Right renal pelvis (tissue), 4 donors: ENCODE measurements at places on chromosomes 13 and 19.

DNA sequence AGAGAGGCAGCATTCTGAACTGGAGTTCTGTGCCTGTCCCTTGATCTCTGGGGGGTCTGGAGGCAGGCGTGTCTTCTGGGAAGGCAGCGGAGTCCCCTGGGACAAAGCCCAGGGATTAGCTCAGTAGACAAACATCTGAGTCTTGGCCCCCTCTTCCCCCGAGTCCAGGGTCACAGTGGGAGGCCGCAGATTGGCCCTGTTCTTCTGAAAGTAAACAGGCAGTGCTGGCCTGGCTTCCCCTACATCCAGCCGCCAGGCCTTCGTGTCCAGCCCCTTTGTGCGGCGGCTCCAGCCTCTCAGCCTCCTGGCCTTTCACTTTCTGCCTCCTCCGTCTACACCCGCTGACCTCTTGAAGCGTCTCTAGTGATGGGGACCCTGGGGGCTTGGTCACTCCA lies 989 bp downstream of the NFILZ start:
- DNase-seq, result no peak

- no peak for DNase-seq
Observed at GRCh38 chr13:108034909-108035410, 180.4 kb downstream of the LIG4 start.

GRCh38 chr13:96984051-96984508 lies 10.2 kb downstream of the OXGR1 start:
- DNase-seq, result peak; percentile 28

DNA sequence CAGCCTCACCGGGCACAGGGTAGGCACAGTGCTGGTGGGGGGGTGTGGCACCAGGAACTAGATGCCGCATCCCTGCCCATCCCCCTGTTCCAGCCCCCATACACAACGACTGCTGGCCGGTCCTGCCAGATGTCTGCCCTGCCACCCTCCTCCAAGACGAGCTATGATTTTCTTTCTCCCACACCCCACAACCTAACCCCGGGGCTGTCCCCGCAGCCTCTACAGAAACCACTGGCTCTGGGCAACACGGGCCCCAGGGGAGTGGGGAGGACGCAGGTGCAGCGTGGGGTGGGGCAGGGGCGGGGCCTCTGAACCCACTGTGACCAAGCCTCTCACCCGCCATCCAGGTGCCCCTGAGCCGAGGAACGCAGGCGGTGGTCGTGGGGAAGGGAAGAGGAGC lies 15.5 kb downstream of the PGLS start:
- DNase-seq, result no peak

DNA sequence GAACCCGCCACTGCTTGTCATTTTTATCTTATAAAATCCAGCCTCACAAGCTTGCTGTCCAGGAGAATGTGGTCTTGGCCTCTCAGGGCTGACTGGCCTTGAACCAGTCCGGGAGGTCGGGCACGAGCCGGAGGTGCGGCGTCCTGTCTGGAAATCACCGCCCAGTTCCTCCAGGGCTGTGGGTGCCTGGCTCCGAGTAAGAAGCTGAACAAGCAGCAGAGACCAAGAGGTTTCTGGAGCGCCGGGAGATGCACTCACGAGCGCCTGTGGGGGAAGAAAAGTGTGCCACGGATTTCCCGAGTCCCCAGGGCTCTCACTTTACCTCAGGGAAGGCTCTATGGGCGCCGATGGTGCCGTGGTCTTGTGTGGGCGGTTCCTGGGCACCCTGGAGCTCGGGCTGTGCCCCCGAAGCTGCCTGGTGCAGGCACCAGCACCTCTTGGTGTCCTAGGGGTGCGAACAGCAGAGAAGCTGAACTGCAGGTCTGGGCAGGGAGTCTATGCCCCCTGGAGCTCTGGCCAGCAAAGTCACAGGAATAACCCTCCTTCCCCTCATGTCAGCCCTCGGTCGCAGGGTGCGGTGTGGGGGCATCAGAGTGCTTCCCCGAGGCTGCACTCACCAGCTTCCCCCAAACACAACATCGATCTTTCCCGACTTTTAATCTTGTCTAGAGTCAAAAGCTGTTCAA lies 50.0 kb downstream of the GAS6 start:
- DNase-seq, result no peak

DNA sequence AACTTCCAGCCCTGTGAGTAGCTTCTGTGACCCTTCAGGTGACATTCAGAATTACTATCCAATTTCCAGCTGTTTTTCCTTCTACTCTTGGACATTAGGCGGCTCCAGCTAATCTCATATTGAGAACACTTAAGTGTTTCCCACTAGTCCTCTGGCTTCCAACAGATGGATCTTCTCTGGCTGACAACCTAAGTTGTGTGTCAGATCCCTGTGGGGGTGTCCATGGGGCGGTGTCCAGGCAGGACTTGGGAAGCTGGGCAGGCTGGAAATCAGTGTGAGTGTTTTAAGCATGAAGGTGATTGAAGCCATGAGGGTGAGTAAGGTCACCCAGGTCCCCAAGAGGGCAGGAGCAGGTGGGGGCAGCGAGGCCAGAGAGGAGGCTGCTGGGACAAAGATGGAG lies 10.1 kb downstream of the CNOT3 start:
- no peak for DNase-seq

- DNase-seq, result no peak
Observed at GRCh38 chr13:33519561-33520467, 234.3 kb upstream of the STARD13 start.

DNA sequence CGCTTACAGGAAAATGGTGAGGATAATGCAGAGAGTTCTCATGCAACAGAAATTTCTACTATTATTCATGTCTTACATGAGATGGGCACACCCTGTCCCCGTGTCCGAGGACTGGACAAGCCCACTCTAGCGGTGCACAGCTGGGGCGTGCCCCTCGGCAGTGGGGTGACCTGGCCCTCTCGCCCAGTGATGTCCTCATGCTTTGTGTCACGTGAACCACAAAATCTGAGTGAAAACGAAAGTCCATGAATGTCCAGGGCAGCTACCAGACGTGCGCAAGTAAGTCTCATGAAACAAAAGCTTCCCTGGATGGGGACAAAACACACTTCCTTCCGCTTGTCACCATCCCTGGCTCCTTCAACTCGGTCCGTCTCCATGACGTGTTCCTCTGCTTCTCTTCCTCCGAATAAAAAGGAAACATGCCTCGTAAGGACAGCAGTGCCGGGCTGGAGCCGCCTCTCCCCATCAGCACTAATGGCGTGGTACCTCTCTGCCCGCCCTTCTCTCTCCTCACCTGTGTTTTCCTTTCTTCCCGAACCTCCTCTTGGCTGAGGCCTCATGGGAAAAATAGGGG lies 45.6 kb downstream of the ANKRD10 start:
- no peak for DNase-seq

DNA sequence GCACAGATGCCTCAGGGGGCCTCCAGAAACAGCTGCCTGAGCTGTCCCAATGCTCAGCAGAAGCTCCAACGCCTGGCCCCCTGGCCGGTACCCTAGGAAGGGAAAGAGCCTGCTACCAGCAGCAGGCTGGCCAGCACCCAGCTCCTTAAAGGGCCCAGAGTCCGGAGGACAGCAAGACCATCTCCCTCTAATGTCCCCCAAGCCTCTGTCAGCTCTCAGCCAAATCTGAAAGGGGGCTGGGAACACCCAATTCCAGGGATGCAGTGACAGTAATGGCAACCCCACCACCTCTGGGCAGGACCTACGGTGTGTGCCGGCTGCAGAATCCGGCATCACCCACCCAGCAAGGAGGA lies 4.2 kb downstream of the PPP6R1 start:
- DNase-seq, result no peak
